ENCODE measurements at places on chromosomes 13 and 19.

DNA sequence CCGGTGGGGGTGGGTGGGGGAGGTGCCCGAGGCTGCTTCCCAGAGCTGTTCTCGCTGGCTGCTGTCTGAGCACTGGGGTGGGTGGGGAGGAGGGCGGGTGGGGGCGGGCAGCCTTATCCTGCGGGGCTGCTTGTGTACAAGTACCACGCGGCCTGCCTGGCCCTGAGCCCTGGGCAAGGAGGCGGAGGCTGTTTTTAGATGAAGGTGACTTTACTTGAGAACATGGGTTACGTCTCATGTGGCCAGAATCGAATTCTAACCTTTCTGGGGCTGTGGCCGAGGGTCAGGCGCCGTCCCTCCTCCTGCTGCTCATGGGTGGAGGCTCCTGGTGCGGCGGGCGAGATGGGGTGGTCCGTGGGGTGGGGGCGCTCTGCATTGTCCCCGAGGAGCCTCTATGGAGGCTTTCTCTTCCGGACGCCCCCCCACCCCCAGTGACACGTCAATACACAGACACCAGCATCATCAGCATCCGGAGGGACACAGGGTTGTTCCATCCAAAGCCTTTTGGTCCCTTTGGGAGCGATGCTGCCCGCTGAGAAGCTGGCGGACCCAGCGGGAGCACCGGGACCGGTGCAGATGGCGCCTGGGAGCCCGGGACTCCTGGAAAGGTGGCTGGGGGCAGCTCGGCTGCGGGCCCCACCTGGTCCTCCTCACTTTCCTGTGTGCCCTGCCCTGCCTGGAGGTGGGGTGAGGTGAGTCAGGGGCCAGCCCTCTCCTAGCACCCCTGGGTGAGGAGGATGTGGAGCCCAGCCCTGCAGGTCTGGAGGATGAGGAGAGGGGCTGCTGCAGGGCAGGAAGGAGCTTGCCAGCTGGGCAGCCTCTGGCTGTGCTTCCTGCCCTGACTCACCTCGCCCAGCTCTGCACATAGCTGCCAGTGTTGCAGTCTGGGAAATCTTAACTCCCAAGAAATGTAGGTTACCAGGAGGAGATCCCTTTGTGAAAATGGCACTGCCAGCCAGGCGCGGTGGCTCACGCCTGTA lies 3.4 kb downstream of the BSG start:
- DNase-seq, result no peak

GRCh38 chr13:31697290-31697689 lies 42.0 kb upstream of the RXFP2 start:
- no peak for DNase-seq

DNA sequence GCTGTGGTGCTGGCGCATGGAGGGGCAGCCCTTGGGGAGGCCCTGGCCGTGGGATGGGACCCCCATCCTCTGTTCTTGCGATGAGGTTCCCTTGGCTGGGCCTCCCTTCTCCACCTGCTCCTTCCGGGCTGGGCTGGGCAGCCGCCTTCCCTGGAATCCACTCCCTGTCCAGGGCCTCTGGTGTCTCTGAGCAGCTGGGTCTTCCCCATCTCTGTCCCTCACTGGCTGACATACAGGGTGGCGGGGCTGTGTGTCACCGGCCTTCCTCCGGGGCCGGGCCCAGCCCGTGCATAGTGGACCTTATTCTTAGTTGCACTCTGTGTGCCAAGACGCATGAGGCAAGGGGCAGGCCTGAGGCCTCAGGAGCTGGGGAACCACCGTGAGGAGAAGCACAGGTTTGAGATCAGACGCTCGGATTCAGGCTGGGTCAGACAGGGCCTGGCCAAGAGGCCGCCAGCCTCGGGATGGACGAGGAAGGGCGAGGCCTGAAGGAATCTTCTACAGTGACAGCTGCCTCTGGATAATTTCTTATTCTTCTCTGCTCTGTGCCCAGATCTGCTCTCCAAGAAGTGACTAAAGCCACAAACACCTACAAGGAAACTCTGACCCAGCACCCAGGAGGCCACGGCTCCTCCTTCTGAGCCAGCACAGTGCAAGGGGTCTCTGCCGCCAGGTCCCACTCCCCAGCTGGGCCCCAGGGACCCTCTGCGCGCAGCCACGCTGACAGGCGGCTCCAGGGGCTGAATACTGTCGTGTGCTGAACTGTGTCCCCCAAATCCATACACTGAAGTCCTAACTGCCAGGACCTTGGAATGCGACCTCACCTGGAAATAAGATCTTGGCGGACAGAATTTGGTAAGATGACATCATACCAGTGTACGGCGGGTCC lies 11.0 kb downstream of the SGTA start:
- no peak for DNase-seq

DNA sequence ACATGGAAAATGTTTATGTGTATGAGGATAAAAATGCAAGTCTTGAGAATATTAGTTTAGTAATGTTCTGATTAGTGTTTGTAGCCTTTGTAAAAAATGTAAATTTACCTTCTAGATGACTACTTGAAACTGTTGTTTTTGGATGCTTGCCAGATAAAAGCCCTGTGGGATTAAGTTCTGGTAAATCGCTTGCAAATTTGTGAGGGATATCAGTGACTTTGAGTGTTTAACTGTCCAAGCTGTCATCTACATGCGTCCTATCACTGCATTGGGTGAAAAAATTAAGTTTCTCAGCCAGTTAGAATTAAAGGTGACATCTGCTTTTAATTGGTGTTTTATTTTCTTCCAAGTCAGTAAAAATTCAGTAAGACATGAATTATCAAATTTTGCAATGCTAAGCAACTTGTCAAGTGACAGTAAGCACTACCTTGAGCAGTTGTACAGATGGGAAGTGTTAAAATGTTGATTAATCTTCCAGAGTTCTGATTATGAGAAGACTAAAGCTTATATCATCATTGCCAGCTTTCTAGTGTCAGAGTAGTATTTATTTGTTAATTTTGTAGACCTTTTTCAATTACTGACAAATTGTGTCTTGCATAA lies 88.0 kb downstream of the PCCA start:
- DNase-seq, result no peak

GRCh38 chr19:52741951-52742485 lies 7.2 kb upstream of the ZNF611 start:
- no peak for DNase-seq

DNA sequence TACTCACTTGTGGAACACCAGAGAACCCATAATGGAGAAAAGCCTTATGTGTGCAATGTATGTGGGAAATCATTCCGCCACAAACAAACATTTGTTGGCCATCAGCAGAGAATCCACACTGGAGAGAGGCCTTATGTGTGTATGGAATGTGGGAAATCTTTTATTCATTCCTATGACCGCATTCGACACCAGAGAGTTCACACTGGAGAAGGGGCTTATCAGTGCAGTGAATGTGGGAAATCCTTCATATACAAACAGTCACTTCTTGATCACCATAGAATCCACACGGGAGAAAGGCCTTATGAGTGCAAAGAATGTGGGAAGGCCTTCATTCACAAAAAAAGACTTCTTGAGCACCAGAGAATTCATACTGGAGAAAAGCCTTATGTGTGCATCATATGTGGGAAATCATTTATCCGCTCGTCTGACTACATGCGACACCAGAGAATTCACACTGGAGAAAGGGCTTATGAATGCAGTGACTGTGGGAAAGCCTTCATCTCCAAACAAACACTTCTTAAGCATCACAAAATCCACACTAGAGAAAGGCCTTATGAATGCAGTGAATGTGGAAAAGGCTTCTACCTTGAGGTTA lies 10.9 kb downstream of the ZNF549 start:
- DNase-seq, result no peak
